ENCODE measurements at places on chromosomes 3 and 15.

DNA sequence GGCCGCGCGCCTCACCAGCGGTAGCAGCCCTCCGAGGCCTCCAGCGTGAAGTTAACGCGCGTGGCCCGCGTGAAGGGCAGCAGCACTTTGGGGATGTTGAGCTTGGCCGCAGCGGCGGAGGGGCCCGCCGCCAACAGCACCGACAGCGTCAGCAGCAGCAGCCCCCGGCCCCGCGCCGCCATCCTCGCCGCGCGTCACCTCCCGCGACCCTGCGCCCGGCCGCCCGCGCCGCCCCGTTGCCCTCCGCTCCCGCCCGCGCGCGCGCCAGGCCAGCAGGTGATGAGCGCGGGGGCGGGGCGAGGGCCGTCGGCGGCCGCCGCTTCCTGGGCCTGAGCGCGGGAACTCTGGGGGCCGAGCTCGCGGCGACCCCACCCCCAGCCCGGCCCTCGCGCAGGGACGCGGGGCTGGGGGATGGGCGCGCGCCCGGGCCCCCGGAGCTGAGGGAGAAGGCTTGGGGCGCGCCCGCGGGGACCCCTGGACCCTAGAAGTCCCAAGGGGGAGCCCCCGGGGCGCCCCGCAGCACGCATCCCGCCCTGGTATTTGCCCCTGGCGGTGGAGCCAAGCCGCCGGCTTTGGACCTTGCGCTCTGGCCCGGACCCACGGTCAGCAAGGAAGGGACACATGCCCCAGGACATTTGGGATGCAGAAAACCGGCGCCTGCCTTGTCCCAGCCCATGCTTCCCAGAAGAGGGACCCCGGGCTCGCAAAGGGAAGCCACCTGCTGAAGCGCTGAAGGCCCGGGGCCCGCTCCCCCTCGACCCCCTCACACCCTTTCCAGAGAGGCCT lies at the start of gene NUP210:
Gene NUP210 (minus strand): TSS at position 278 of the 786 bp plus-strand sequence. CDS start 96 bp downstream, at position 182.
- DNase-seq, result peak; percentile 95

- DNase-seq, result no peak
Measured at GRCh38 chr3:173268781-173269180, 127.7 kb upstream of the SPATA16 start.

- DNase-seq, result no peak
Measured at GRCh38 chr3:146342989-146343388, 92.1 kb upstream of the PLSCR4 start.

DNA sequence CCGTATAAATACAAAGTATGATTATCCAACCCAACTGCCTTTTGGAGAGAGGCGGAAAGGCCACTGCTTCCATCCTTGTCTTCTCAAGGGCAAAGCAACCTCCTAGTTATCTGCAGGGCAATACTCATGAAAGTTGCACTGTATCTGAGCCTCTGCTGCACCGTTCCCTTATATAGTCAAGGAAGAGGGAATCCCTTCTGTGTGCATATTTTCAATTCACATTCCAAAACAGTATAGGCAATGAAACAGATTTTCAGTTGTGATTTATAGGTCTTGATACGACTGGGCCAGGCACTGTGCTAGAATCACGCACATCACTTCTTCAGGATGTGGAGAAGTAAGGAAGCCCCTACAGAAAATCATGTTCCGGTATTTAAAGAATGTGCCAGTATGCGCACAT lies 455.7 kb downstream of the FOXP1 start:
- DNase-seq, result no peak

DNA sequence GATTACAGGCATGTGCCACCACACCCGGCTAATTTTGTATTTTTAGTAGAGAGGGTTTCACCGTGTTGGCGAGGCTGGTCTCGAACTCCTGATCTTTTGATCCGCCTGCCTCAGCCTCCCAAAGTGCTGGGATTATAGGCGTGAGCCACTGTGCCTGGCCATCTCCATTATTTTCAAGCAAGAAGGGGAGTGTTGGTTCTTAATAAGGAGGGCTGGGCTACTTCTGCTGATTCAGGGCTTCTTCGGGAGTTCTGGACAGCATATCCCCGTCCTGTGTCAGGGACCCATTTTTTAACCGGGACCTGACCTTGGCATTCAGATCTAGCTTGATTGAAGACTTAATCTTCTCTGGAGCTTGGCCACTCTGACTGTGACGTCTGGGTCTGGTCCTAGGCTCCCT lies 74.1 kb upstream of the SYN2 start:
- DNase-seq, result no peak

DNA sequence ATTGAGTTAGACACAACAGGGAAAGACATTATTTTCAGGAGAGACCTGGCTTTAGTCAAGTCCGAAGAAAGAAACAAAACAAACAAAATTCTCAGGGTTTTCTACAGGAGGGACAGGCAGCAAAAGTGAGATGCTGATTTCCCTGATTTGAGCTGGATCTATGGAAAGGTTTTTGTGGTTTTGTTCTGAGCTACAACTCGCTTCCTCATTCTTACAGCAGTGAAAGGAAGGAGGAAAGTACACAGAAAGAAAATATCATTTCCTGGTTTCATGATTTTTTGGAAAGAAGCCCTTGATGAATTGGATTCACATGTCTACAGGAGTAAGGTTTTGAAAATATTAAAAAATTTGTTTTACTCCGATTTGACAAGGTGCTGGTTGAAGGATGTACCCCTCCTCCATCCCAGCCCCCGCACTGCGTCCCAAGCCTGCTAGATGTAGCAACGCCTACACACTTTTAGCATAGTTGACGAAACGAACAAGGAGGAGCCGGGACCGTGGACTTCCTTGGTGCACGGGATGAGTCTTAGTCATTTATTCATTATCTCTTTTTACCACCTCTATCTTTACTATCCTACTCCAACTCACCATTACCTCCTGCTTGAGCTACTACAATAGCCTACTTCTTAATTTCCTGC lies 10.8 kb downstream of the PRICKLE2 start:
- no peak for DNase-seq

GRCh38 chr3:170270282-170270881 lies 48.2 kb downstream of the PRKCI start:
- DNase-seq, result peak; percentile 43

GRCh38 chr3:112350018-112350810 lies 17.3 kb downstream of the CD200 start:
- DNase-seq, result no peak

Measured in HuH-7.5 (cell line).